Activated B cell treated with CpG ODN at 0.5 μM for 24 hours (primary cell): ENCODE measurements at places on chromosomes 12 and 14. TPM values are rescaled to one million over a fixed set of nuclear protein-coding genes. Genes with fewer than 3 reads are reported as not detected.

DNA sequence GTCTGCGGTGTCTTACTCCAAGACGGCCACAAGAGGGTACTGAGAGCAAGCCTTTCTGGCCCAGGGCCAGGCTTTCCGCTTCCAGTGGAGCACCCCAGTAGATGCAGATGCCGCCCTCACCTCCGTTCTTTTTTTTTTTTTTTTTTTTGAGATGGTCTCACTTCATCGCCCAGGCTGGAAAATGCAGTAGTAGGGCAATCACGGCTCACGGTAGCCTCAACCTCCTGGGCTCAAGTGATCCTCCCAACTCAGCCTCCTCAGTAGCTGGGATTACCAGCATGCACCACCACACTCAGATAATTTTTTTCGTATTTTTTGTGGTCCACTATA lies 5.6 kb upstream of the LBHD2 start:
- peak; percentile 46 for DNase-seq

The MANSC4 gene
- not detected in 2 replicates for total RNA-seq

The TMEM30B gene
- total RNA-seq = not detected in 2 replicates

- DNase-seq = no peak
These were observed 40.2 kb downstream of the LRRC74A start for GRCh38 chr14:76866456-76866855.

The HEATR5A gene
- 11.1 and 13.2 TPM in 2 replicates for total RNA-seq

The DPPA3 gene
- total RNA-seq = not detected in 2 replicates

- no peak for DNase-seq
These were observed 51.3 kb downstream of the MARK3 start for GRCh38 chr14:103436533-103436932.

The IL22 gene
- not detected in 2 replicates for total RNA-seq

The KLRC2 gene
- total RNA-seq = not detected in 2 replicates

DNA sequence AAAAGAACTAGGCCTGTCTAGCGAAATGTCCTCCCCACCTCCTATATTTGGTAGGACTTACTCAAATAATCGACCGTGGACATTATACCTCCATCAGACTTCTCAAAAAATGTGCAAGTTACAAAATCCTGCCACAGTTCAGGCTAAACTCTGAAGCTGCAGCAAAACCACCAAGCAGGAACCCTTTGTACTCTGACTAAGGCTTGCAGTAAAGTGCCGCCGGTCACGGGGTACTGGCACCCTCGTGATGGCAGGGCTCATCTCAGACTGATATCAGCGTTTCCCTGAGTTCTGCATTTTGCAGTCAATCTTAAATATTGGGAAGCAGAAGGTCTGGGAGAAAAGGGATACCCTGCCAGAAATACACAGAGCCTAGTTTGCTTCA lies 17.1 kb downstream of the SLC11A2 start:
- no peak for DNase-seq

DNA sequence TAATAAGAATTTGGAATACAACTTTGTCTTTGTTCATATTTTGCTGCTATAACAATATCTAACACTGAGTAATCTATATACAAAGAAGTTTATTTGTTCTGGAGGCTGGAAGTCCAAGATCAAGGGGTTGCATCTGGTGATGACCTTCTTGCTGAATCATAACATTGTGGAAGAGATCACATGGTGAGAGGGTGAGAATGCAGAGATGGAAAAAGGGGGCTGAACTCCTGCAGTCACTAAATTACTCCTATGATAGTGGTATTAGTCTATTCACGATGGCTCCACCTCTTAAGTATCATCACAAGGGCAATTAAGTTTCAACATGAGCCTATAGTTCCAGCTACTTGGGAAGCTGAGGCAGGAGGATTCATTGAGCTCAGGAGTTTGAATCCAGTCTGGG lies 4.5 kb upstream of the AKAP6 start:
- no peak for DNase-seq

GRCh38 chr14:100159865-100160533 lies 554 bp upstream of the DEGS2 start:
- no peak for DNase-seq

The DIP2B gene
- 32.2 and 32.3 TPM in 2 replicates for total RNA-seq

DNA sequence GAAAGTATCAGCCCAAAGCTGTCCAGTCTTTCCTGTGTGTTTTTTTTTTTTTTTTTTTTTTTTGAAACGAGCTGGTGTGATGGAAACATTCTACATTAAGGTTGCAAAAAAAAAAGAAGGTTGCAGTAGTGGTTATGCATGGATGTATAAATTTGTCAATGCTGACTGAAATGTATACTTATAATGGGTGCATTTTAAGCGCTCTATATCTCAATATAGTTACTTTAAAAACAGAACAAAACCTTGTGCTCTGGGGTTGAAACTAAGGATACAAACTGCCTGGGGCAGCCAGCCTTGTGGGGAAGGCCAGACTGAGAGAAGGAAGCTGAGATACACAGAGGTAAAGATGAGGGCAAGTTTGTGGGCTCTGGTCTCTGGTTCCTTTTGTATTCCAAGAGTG lies 87.3 kb upstream of the RMST start:
- DNase-seq = no peak

The CLEC9A gene
- not detected in 2 replicates for total RNA-seq

- DNase-seq = no peak
These were observed 50.7 kb downstream of the LIN52 start for GRCh38 chr14:74135426-74135825.
